Epithelial cell of proximal tubule (primary cell): ENCODE measurements at places on chromosomes 6 and 20.

GRCh38 chr6:130167655-130168054 is 55.1 kb downstream of the SAMD3 start:
- no peak for DNase-seq

DNA sequence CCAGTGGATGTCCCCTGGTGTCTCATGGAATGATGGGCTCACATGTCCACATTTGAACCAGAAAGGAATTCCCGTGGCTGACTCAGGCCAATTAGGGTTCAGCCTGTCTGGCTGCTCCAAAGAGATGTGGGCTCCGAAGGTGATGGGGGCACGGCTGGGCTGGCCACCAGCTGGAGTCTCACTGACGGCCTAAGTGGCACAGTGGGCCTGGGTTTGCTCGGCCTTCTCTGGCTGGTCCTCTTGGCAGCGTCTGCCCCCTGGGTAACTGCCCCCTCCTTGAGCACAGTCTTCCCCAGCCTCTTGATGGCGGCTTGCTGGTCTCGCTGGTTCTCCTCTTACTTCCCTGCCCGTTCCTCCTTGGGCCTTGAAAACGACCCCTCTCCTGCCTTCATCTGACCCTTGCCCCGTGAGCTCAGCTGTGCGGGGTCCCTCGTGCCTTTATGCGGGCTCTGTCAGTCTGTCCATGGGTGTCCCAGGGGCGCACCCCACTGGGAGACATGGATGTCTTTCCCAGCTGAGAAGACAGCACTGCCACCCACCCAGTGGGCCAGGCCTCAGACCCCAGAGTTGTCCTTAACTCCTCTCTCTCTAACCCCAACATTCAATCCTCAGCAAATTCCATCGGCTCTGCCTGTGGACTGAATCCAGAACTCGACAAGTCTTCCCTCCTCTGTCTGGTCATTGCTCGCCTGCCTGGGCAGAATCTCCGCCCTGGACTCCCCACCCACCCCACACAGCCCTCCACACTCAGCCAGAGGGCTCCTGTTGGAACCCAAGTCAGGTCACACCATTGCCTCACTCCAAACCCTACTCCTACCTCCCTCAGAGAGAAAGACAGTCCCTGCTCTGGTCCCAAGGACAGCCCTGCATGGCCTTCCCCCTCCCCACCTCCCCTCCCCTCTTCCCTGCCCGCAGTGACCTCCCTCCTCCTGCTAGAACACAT is 78.7 kb downstream of the CEBPB start:
- no peak for DNase-seq

DNA sequence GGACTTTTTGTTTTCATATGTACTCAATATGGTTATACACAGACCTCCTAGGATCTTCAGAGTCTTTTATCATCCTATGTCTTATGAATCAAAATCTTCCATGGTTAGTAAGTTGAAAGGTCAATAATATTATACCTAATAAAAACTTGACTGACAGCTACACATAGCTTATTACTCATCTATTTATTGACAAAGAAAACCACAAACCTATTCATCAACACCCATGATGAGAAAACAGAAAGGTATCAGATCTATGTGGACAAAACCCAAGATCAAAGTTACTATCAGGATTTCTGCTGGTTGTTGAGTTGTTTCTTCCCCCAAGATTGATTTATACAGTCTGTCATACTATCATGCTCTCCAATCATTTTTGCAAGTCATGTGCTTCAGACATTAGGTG is 460.1 kb upstream of the MANEA start:
- DNase-seq = no peak

GRCh38 chr20:38888059-38888831 is 38.0 kb upstream of the FAM83D start:
- no peak for DNase-seq

DNA sequence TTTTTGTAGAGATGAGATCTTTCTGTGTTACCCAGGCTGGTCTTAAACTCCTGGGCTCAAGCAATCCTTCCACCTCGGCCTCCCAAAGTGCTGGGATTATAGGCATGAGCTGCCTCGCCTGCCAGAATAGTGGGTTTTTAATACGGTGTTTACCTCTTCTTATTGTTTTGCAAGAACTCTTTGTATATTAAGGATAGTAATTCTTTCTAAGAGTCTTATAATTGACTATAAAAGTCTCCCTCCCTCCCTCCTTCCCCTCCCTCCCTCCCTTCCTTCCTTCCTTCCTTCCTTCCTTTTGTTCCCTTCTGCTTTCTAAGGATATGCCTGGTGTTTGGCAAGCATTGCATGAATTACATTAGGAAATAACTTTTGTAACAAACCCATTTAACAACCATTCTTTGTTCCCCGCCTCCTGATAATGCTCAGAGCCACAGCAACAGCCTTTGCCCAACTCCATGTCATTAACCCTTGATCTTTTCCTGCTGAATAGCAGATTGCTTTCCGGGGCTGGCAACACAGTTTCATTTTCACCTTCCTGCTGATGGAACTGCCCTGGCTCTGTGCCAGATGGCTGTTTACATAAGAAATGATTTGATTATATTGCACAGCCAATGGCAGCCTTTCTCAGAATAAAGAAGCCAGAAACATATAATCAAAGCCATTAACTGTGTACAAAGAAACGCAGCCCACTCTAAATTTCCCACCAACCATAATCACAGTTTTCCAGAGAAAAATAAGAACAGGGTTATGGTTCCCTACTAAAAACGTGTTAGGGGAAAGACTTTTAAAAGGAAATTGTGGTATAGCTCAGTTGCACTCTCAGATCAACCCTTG is 143.7 kb upstream of the PTPN1 start:
- peak; percentile 50 for DNase-seq

GRCh38 chr6:166989427-166990032 is 9.7 kb upstream of the CEP43 start:
- peak; percentile 9 for DNase-seq

GRCh38 chr6:31065556-31065955 is 46.8 kb downstream of the C6orf15 start:
- no peak for DNase-seq

DNA sequence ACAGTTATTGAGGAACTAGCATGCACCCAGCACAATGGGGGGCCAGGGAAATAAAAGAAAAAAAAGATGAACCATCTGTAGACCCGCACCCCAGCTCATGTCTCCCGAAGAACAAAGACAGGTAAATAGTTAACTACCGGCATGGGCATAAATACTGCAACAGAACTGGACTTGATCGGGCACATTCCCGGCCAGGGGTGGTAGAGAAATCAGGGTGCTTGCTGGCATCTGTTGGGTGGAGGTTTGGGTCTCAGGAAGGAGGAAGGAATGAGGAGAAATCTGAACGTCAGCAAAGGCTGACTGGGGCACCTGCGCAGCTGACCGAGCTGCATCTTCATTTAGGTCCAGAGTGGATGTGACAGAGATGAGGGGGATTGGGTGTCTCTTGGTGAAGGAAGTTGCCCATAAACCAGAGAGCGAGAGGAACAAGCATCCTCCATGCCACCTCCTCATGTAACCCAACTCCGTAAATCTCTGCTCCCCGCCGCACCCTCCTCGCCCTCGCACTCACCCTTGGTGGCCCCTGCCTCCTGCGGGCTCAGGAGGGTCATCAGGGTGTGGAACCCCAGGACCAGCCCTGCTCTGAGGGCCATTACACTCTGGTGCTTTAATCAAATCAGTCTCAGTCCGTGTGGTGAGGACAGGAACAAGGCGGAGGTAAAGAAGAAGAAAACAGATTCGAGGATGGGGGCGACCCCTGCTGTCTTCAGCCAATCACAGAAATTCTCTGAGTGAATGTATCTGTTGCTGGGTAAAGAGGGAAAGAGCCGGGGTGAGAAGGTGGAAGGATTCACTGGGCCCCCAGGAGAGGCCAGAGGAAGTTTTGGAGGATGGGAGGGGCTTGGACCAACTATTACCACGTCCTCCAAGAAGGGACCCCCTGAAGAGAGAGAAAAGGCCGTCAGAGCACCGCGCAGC is at the start of gene HLA-DOA:
Gene HLA-DOA (minus strand): TSS at position 648 of the 918 bp plus-strand sequence.
- DNase-seq = no peak

- no peak for DNase-seq
These were observed 9.8 kb downstream of the NELFCD start for GRCh38 chr20:58990651-58991445.

- no peak for DNase-seq
These were observed 103.3 kb downstream of the FIG4 start for GRCh38 chr6:109794201-109794923.
